ENCODE measurements at places on chromosomes 1 and 21.

- no peak for DNase-seq
Observed at GRCh38 chr1:238409191-238409850, 518.6 kb upstream of the ZP4 start.

- no peak for DNase-seq
Observed at GRCh38 chr1:46246548-46247435, 771 bp upstream of the RAD54L start.

DNA sequence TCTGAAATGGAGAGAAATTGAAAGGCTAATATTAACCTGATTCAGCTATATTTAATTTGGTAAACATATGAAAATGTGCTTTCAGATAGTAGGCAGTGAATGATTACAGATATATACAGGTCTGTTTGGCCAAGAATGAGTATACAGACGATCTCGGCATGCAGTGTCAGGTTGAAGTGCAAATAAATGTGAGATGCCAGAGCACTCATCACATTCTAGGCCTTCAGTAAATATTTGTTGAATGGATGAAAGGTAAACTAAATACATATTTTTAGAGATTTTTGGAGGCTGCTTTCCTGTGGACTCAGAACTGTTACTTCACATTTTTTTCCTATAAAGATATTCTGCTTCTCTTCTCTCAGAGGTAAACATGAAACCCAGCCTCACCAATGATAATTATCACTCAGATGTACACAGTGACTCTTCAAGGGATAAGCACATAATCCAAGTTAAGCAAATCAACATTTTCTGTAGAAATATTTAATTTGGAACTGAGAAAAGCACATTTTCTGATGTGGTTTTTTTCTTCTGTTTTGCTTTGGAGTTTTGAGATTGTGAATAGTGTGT lies 702.9 kb downstream of the BRINP3 start:
- no peak for DNase-seq

- peak; percentile 82 for DNase-seq
Observed at GRCh38 chr1:2786329-2787162, 14.9 kb downstream of the TTC34 start.

DNA sequence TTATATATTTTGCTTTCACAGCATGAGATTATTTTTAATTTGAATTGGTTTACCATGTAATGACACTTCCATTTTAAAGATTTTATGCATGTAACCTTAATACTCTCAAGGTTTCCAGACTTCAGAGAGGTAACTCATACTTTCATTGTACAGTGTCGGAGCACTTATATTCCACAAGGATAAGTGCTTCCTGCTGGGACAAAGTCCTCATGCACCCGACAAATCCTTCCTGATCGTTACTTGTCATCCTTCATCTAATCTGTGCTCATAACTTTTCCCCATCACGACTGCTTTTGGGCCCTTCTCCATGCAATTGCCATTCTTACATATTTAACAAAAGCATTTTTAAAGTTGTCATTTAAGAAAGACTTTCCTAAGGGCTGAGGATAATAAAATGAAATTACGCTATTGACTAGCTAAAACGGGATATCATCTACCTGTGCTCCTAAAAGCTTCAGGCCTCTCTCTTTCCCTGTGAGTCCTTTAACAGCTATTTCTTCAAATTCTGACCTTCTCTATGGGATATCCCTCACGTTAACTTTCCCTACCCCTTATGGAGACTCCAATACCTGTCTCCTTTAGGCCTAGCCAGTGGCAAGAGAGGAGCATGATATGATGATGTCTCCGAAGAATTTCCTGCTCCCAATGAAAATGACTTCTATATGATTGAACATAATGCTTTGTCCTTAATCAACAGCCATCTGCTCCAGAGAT lies 59.3 kb downstream of the NCAM2 start:
- DNase-seq, result no peak

- no peak for DNase-seq
Observed at GRCh38 chr1:63790989-63791388, 17.2 kb downstream of the ROR1 start.

GRCh38 chr21:34061983-34062382 lies 11.4 kb upstream of the MRPS6 start:
- DNase-seq, result no peak

- no peak for DNase-seq
Observed at GRCh38 chr1:241724741-241725356, 72.8 kb downstream of the WDR64 start.

DNA sequence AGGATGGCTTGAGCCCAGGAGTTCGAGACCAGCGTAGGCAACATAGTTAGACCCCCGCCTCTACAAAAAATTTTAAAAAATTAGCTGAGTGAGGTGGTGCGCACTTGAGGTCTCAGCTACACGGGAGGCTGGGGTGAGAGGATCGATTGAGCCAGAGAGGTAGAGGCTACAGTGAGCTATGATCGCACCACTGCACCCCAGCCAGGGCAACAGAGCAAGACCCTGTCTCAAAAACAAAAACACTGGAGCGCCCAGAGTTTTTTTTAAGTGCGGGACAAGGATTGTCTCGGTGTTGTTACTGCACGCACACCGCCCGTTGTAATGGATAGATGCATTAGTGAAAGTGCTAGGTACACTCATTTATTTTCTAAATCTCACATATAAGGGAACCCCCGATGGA lies 37.1 kb downstream of the PIK3CD start:
- no peak for DNase-seq

DNA sequence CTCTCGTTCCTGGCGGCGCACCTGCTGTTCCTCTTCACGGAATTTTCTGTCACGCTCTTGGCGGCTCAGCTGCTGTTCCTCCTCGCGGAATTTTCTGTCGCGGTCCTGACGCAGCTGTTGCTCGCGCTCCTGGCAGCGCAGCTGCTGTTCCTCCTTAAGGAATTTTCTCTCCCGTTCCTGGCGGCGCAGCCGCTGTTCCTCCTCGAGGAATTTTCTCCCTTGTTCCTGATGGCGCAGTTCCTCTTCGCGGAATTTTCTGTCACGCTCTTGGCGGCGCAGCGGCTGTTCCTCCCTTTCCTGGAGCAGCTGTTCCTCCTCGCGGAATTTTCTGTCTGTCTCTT lies 6.4 kb downstream of the TCHH start:
- no peak for DNase-seq

- no peak for DNase-seq
Observed at GRCh38 chr21:43603641-43604504, 55.4 kb downstream of the HSF2BP start.

GRCh38 chr1:195828325-195828724 lies 779.9 kb downstream of the KCNT2 start:
- no peak for DNase-seq

- DNase-seq, result no peak
Observed at GRCh38 chr1:44828841-44829440, 14.1 kb downstream of the PTCH2 start.

- DNase-seq, result no peak
Observed at GRCh38 chr1:167524651-167525050, 6.3 kb upstream of the CD247 start.

DNA sequence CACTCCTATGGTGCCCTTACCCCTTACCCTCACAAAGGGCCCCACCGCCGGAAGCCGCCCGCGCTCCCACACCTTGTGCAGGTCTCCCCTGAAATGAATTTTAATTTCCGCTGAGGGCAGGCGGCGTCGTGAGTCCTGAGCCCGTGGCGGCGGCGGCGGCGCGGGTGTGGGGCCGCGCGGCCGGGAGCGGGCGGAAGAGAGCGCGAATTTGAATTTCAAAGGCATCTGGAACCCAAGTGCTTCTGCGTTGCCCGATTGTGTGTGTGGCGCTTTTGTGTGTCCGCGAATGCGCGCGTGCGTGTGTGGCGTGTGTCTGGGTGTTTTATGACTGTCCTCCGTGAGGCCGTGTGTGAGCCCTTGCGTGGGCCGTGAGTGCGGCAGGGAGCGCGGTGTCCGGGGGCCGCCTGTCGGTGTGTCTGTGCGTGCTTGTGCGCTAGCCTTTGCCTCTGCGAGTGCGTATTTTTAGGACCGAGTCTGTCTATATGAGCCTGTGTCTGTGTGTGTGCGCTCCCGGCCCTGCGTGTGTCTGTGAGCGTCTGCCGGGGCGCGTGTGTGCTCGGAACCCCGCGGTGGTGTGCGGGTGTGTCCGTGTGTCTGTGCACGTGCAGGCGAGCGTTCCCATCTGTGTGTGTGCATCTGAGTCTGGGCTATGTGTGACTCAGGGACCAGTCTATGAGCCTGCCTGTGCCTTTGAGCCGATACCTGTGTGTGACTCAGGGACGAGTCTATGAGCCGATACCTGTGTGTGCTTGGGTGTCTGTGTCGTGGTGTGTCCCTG lies 7.9 kb upstream of the ADGRB2 start:
- peak; percentile 37 for DNase-seq

- no peak for DNase-seq
Observed at GRCh38 chr1:37692834-37693175, 489 bp downstream of the CDCA8 start.
